ENCODE measurements at places on chromosomes 6 and 20.

- DNase-seq = no peak
These were observed 31.1 kb downstream of the CEBPB start for GRCh38 chr20:50221501-50222308.

DNA sequence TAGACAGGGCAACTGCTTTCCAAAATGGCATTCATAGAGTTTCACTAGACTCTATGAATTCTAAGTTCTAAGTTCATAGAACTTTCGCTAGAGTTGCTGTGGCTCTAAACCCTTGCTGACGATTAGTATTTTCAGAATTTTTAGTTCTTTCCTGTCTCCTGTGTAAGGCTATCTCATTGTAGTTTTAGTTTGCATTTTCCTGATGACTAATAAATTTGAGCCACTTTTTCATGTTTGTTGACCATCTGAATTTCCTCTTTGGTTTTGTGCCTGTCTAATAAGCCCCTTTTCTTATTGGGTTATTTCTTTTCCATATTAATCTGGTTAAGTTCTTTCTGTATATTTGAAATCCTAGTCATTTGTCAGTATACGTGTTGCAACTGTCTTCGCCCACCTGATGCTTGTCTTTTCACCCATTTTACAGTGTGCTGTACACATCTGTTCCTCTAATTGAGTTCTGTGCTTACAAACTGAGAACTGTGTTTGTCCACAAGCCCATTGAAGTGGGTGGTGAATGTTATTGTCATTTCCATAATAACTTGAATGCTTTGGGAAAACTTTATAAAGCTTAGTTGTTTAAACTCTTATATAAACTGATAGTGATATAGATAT, 177.7 kb upstream of the CDYL start:
- DNase-seq = no peak

DNA sequence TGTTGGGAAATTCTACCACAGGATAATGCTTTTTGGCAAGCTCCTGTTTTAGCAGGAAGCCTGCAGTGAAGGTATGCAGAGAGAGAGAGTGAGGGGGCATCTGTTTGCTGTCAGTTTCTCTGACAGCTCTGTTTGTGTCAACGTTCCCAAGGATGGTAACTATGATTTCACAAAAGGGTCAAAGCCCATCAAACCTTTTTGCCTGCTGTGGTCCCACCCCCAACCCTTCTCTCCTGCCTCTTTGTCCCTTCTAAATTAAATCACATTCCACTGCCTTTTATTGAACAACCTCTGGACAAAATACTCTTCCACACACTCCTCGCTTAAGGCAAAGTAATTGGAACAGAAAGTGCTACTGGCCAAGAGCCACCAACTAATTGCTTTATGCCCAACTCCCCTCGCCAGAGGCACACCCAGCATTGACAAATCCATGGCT, 128.3 kb downstream of the TSHZ2 start:
- DNase-seq = no peak

DNA sequence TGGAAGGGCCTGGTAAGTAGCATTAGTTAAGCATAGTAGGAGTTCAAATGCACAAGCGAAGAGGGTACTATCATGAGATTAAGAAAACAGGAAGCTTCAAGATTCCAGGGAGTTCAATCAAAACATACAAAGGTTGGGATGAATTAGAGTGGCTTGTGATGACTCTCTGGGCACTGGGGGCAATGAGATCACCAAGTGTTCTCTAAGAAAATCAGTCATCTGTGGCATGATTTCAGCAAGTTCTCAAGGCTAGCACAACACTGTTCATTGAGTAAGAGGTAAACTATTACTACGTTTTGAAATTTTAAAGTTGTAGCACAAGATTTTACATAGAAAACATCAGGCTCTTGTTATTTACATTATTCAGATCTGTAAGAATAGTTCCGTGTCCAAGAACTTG, 139.7 kb upstream of the FLRT3 start:
- DNase-seq = no peak

GRCh38 chr6:159059885-159060506, 15.2 kb upstream of the TAGAP start:
- no peak for DNase-seq

- DNase-seq = no peak
These were observed 66.7 kb upstream of the C6orf118 start for GRCh38 chr6:165376100-165376499.

DNA sequence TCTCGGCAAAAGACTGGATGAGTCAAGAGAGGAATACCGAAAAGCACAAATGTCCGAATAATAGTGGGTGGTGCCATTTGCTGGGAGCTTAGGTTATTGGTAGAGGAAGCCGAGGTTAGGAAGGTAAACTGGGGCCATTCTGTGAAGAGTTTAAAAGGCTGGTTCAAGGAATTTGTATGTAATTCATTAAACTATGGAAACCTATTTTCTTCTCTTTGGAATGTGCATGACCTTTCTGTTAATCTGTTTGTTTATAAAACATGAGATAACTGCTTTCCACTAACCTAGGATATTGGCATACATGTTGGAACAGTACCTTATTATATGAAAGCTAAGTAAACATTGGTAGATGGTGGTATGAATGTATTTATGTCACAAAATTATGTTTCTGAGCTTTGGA, 71.8 kb downstream of the LCA5 start:
- DNase-seq = no peak

- no peak for DNase-seq
These were observed 369.6 kb downstream of the LAMA2 start for GRCh38 chr6:129252377-129253071.

DNA sequence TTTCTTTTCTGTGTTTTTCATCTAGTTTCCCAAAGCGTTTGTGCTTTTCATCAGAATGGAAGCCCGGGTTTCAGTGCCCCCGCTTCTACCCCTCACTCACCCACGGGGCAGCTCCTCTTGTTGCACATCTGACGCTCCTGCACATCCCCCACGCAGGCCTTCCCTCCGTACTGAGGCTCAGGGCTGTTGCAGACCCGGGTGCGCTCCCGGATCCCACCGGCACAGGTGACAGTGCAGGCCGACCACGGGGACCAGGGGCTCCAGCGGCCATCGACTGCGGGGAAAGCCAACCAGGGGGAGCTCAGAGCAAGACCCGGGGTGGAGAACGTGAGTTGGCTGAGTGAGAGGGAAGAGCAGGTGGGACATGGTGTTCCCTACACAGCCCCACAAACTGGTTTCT, 19.0 kb downstream of the THBS2 start:
- DNase-seq = no peak

- DNase-seq = no peak
These were observed 91.4 kb upstream of the RNF217 start for GRCh38 chr6:124870611-124871459.

DNA sequence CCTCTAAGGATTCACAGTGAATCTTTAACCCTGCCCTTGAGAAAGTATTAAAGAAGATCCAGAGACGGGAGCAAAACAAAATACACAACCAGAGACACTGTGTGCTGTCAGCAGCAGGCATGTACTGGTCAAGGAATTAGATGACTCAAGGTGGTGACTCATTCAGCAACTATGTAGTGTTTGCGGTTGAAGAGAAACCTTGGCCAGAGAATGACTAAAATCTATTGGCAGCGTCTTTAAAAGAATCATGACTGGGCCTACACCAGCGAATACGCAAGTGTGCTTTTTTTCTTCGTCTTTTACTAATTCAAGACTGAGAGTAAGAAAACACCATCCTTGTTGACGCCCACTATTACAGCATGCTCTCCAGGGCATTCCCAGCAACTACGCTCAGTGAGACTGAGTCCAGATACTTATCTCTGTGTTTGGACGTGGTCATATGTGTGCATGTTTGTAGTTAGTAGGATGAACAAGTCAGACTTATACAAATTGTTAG, 72.4 kb upstream of the BACH2 start:
- DNase-seq = peak; percentile 77

DNA sequence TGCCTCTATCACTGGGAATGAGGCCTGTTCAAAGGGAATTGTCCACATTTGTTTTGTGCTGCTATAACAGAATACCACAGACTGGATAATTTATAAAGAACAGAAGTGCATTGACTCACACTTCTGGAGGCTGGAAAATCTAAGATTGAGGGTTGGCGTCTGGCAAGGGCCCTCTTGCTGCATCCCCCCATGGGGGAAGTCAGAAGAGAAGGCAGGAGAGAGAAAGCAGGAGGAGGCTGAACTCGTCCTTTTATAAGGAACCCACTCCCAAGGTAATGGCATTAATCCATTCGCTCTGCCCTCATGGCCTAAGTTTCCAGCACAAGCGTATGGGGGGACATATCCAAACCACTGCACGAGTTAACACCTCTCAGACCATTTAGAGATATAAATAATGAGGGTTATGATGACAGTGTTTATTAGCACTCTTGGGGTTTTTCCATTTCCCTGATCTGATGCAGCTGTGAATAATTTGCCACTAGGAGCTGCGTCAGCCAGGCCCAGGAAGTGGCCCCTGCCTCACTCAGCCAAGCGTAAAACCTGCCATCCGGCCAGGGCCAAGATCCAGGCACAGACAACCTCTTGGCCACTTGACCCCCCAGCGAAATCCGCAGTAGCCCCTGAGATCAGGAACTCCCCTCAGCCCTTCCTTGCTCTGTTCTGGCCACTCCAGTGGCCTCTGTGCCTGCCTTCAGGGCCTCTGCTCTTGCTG, 14.2 kb upstream of the SLCO4A1 start:
- no peak for DNase-seq

- DNase-seq = no peak
These were observed 73.6 kb upstream of the ZNF184 start for GRCh38 chr6:27546522-27546921.

- DNase-seq = no peak
These were observed 37.2 kb downstream of the EDN1 start for GRCh38 chr6:12327391-12327790.

GRCh38 chr6:167469672-167470071, 144.8 kb downstream of the TTLL2 start:
- no peak for DNase-seq

GRCh38 chr6:115360602-115361325, 699.9 kb downstream of the FRK start:
- no peak for DNase-seq

- DNase-seq = no peak
These were observed 690.3 kb downstream of the HTR1B start for GRCh38 chr6:76772951-76773350.

- no peak for DNase-seq
These were observed 106.5 kb upstream of the NT5E start for GRCh38 chr6:85343428-85343827.

DNA sequence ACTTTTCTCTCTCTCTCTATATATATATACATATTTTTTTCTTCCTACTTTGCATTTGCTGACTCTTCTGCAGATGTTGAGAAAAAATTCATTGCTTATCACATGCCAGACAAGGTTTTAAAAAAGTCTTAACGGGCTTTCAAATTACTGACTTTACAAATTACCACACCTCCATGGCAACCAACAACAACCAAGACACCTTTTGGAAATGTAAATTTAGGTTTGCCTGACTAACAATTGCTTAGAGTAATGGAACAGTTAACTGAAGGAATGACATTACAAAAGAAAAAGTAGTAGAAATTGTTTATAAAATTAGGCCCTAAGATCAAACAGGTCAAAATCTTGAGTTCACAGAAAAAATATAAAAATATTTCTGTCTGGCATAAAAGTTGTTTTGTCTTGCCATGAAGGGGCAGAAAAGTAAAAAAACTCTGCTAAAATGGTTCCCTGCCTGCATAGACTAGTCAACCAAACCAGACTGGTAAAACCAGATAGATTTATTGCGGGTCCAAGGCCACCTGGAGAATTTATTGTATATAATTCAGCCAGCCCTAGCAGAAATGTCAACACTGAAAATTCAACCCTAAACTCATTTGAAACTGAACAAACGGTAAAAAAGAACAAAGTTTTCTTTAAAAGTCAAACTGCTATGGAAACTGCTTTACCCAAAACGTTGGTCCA, 92.8 kb upstream of the FRMD1 start:
- no peak for DNase-seq

GRCh38 chr6:111171577-111172400, 84.5 kb downstream of the SLC16A10 start:
- no peak for DNase-seq

- no peak for DNase-seq
These were observed 57.4 kb upstream of the MPC1 start for GRCh38 chr6:166440106-166440505.

GRCh38 chr6:135673501-135674309, 176.2 kb upstream of the AHI1 start:
- DNase-seq = no peak

DNA sequence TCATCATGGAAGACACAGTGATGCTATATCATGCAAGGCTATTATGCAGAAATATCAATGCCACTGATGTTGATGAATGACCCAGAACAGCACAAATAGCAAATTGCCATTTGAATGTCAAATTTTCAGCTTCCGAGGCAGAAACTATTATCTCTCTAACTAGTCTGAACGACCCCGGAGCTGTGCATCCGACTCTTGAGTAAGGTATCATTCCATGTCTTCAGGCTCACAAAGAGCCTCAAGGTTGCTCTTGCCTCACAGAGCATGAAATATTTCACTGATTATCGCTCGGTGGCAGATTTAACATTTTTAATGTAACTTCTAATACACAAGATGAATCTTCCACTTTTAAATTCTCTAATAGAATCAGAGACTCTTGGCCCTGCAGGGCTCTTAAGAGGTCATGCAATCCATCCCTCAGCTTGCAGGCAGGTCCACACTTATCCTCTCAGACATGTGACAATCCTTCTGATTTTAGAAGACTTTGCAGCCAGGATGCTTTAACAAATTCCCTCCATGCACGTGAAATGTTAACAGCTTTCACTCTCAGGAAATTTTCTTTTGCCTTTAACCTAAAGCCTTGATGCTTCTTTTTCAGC, 221.0 kb downstream of the FRK start:
- DNase-seq = no peak

DNA sequence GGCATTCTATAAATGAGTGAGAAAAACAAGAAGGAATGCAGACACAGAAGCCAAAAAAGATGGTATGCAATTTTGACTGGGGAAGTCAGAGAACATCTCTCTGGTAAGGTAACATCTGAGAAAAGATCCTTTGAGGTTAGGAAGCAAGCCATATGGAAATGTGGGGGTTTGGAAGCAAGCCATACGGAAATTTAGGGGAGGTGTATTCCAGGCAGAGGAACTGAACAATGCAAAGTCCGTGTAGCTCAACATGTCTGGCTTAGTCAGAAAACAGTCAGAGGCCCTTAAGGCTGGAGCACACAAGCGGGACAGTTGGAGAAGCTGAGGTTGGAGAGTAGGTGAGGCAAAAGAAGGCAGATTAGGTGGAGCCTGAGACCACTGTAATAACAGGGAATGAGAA, 35.3 kb downstream of the RALGAPA2 start:
- DNase-seq = no peak

GRCh38 chr6:107654764-107655163, 164.8 kb downstream of the SOBP start:
- no peak for DNase-seq

DNA sequence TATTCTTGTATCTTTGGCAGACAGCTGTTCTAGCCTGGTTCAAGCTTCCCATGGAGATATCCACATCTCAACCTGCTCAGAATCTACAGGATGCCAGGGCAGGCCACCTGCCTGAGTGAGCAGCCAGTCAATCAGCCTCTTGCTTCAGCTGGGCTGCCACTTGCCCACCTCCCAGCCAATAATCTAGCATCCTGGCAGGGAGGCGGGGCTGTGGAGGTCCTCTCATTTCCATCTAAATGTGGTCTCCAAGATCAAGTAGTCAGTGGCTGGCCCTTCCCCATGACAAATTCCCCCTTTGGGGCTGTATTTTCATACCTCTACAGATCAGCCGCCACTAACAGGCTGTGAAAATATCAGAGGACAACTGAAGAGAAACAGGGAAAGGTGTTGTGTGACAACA, 33.0 kb upstream of the SPDEF start:
- DNase-seq = no peak

Data from CD4-positive, alpha-beta T cell treated with Interleukin-2 at 100 ng/mL for 4 hours (primary cell).